ENCODE measurements at places on chromosomes 3 and 15. TPM values are rescaled to one million over a fixed set of nuclear protein-coding genes. Genes with fewer than 3 reads are reported as not detected.

DNA sequence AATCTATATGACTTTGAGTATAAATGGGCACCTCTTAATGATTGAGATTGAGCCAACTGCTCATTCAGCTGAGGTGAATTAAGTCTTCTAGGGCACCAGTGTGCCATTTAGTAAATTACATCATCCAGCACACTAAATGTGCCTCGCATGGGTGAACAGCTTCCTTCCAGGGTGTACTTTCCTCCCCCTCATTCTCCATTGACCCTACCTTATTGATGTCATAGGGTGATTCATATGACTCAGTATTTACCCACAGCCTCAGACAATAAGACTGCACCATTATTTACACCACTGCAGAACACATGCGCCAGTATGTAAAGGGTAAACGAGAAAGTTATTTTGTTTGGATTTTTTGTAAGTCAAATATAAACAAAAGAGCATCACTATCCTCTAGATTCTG is 185.2 kb upstream of the ARL6 start:
- DNase-seq: no peak

GRCh38 chr3:44355362-44356033 is 16.9 kb downstream of the TCAIM start:
- peak; percentile 75 for DNase-seq

DNA sequence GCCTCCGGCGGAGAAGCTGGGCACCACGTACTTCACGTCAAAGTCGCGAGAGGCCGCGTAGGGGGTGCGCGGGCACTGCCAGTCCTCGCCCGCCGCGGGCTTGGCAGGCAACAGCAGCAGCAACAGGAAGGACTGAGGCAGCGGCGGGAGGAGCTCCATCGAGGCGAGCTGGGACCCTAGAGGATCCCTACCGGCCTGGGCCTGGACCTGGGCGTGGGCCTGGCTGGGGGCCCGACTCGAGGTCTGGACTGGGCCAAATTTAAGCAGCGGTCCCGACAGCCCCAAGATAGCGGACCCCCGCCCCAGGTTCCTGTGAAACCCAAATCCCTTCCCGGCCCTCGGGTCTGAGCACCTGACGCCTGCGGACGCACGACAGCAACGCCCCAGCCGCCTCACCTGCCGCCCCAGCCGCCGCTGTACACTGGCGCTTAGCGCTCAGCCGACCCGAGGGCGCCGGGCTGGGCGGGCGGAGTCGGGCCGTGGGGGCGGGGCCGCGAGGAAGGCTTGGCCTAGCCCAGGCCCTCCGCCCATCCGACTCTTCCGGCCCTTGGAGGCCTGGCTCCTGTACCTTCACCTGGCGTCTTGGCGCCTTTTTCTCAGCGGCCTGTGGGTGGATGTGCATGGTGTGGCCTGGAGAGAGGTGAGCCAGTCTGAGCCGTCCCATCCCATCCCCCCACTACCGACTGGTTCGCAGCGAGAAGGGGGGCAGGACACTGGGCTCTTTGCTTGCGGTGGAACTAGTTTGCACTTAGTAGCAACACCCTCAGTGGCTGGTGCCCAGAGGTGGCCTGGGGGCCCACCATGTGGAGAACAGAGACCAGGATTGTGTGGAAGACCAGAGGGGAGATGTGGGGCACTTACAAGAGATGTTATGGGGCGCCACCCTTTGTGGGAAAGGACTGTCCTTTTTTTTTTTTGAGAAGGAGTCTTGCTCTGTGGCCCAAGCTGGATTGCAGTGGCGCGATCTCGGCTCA is at the start of gene MST1R:
TSS of gene MST1R (minus strand) at position 423 of the 974 bp plus-strand sequence. CDS start at position 159, 264 bp downstream.
- DNase-seq: peak; percentile 68

DNA sequence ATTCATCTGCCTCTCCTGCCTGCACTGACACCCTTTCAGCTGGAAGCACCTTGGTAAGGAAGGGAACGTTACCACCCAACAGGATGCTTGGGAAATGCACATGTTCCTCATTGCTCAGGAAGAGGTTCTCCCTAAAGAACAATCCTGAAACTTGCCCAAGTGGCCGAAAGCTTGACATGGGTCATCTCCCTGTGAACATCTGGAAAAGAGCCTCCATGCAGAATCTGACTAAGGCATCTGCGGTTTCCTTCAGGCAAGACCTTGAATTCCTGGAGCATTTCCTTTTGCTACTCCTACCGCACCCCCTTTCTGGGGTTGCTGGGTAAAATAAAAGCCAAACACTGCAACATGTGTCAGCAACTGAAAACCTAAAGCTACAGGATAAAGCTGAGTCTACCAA is 68.7 kb upstream of the SNRK start:
- no peak for DNase-seq

GRCh38 chr3:175397372-175397771 is 538.2 kb downstream of the NAALADL2 start:
- no peak for DNase-seq

The INSYN1 gene
- 14.8 TPM for total RNA-seq

GRCh38 chr15:26972636-26973035 is 1.7 kb downstream of the GABRG3 start:
- peak; percentile 3 for DNase-seq

GRCh38 chr3:119619094-119619493 is 21.4 kb downstream of the PLA1A start:
- DNase-seq: no peak

DNA sequence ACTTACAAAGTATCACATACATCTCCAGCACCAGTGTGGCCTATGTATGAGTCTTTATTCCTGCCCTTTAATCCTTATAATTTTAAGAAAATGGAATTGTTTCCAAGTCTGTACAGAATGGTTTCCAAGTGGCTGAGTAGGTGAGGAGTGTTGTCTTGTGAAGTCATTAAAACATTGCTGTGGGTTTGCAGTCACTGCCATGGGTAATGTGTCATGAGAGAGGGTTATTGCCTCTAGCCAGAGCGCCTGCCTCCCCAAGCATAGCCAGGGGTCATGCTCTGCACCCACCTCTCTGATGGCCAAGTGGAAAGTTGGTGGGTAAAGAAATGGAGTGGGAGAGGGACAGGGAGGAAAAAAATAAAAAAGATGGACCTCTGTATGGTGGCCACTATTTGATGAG is 25.3 kb downstream of the TRAK1 start:
- DNase-seq: no peak

GRCh38 chr3:9211155-9211950 is 38.1 kb downstream of the SRGAP3 start:
- DNase-seq: peak; percentile 56

Data from tongue (tissue), 3 donors.